ENCODE measurements at places on chromosomes 7 and 10.

DNA sequence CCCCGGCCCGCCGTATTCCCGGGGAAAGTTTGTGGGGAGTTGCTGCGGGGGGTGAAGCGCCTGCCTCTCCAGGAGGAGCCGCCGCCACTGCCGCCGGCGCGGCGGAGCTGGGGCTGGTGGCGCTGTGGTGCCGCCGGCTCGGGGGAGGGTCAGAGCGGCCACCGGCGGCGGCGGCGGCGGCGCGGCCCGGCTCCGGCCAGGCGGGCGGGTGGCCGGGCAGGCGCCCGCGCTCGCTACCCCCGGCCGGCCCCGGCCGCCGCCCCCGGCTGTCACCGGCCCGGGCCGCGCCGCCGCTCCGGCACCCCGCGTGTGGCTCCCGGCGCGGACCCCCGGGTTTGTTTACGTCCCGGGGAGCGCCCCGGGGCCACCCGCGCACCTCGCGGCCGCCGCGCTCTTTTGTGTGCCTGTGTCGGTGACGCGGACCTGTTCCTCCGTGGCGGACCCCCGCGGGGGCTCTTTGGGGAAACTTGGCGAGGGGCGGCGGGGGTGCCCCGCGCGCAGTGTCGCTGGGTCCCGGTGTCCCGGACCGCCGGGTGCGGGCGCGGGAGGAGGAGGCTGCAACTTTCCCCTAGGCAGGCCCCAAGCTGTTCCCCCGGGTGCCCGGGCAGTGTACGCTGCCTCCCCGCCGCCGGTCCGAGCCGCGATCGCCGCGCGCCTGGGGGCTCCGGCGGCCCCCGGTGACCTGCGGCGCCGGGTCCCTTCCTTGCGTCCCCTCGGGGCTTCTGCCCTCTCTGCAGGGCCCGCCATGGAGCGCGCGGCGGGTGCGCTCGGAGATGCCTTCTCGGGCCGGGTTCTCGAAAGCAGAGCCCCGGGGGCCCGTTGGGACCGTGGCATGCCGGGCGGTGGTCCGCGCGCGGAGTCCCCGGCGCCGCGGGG lies 593 bp upstream of the CUX1 start:
- DNase-seq, result peak; percentile 30

GRCh38 chr7:131244259-131244852 lies 83.3 kb upstream of the MKLN1 start:
- DNase-seq, result peak; percentile 26

GRCh38 chr10:69495666-69496065 lies 44.4 kb downstream of the TSPAN15 start:
- no peak for DNase-seq

- no peak for DNase-seq
Observed at GRCh38 chr7:90474284-90475210, 5.1 kb downstream of the PTTG1IP2 start.

All from activated naive CD4-positive, alpha-beta T cell treated with anti-CD3 and anti-CD28 coated beads, Interleukin-2, amount 50 U/mL, for 16 hours (primary cell).